ENCODE measurements at places on chromosomes 16 and 17.

DNA sequence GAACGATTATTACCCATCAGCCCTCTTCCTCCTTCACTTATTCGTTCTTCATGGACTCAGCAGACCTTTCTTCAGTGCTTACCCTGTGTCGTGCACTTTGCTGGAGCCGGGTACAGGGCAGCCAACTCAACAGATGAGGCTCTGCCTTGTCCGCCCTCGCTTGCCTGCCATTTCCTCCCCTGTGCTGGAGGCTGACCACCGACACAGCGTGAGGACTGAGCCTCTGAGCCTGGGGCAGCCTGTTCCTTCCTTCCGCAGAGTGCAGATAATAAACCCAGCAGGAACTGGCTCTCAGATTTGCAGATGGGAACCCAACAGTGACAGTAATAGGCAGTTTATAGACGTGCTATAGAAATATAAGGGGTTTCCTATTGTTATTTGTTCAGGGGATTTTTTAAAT lies 7.0 kb upstream of the SLC39A11 start:
- no peak for DNase-seq

GRCh38 chr16:4052801-4053293 lies 63.4 kb downstream of the ADCY9 start:
- DNase-seq, result no peak

DNA sequence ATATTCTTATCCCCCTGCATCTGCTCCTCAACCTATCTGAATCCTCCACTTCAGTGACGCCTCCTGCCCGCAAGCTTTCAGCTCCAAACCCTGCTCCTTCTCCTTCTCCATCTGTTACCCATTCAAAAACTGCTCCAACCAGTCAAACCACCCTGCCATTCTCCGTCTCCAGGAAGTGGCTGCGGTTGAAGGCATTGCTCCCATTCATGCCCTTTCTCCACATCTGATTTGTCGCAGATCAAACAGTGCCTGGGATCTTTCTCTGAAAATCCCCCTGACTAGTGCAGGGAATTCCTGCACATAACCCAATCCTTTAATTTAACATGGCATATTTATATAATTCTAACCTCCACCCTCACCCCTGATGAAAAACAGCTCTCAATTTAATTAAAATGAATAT lies 56.3 kb downstream of the SLFN5 start:
- no peak for DNase-seq

GRCh38 chr17:58250344-58251011 lies 12.1 kb downstream of the LPO start:
- no peak for DNase-seq

- DNase-seq, result no peak
These were observed 21.1 kb upstream of the COX10 start for GRCh38 chr17:14048169-14048568.

Measured in anterior cingulate cortex (tissue), 58 donors.